ENCODE measurements at places on chromosomes 12 and 14. TPM values are rescaled to one million over a fixed set of nuclear protein-coding genes. Genes with fewer than 3 reads are reported as not detected.
A peak's percentile ranks its signal among the peaks of the same experiment; 100 is the strongest.

- peak overlapping the region; percentile 85 for H3K27ac ChIP-seq
- peaks cover 1% of the 10 kb centered on the region for H3K4me1 ChIP-seq
- H3K4me3 ChIP-seq, result no peak overlapping the region
- no peaks in the 10 kb centered on the region for H3K27me3 ChIP-seq
Measured at GRCh38 chr14:76917745-76918255, 91.6 kb downstream of the LRRC74A start.

The TNFAIP2 gene
- total RNA-seq, result 87.3 TPM

The DHRS2 gene
- total RNA-seq, result not detected

The CBLN3 gene
- total RNA-seq, result 4.3 TPM

- H3K4me1 ChIP-seq, result no peaks in the 10 kb centered on the region
- no peaks in the 10 kb centered on the region for H3K36me3 ChIP-seq
- no peaks in the 10 kb centered on the region for H3K27me3 ChIP-seq
- no peak overlapping the region for H3K27ac ChIP-seq
- DNase-seq, result no peak
Measured at GRCh38 chr12:87066326-87066725, 810.1 kb upstream of the MGAT4C start.

GRCh38 chr12:99334285-99335056, 313.1 kb upstream of the GARIN6 start:
- H3K27me3 ChIP-seq, result no peaks in the 10 kb centered on the region
- peaks cover 2% of the 10 kb centered on the region for H3K4me1 ChIP-seq
- peaks cover 2% of the 10 kb centered on the region for H3K36me3 ChIP-seq
- no peak overlapping the region for H3K27ac ChIP-seq
- no peak overlapping the region for H3K4me3 ChIP-seq
- DNase-seq, result no peak

GRCh38 chr14:29042551-29042950, 276.0 kb downstream of the FOXG1 start:
- H3K4me3 ChIP-seq, result no peak overlapping the region
- H3K27ac ChIP-seq, result no peak overlapping the region
- no peaks in the 10 kb centered on the region for H3K36me3 ChIP-seq
- no peak for DNase-seq
- H3K4me1 ChIP-seq, result no peaks in the 10 kb centered on the region

All from aorta (tissue), 5 donors.